ENCODE measurements at places on chromosomes 3 and 15.

GRCh38 chr3:158727206-158728060, 4.8 kb downstream of the RARRES1 start:
- DNase-seq = peak; percentile 31

DNA sequence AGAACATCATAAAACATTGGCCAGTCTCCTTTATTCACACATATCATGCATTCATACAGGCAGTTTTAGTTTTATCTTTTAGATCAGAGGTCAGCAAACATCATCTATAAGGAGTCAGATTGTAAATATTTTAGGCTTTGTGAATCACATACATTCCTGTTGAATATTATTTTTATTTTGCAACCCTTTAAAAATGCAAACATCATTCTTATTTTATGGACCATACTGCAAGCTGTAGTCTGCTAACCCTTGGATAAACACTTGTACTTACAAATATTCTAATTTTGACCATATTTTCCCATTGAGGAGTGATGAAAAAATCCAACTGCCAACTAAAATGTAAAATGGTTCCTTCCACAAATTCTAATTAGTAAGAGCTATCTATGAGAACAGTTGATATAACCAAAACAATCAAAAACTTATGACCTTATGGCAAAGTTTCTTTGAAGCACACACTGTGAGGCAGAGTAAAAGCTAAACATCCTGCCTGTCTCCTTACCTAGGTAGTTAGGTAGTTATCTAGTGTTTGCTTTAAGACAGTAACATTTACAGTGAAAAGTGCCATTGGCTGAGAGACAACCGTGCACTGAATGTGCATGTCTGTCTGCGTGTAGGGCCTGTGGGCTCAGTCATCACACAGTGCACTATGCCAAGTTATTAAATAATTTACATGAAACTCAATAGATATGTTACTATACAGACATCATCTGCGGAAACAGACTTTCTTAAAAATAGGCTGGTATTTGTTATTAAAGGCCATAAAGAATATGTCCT, 57.7 kb downstream of the PIK3R4 start:
- DNase-seq = no peak

DNA sequence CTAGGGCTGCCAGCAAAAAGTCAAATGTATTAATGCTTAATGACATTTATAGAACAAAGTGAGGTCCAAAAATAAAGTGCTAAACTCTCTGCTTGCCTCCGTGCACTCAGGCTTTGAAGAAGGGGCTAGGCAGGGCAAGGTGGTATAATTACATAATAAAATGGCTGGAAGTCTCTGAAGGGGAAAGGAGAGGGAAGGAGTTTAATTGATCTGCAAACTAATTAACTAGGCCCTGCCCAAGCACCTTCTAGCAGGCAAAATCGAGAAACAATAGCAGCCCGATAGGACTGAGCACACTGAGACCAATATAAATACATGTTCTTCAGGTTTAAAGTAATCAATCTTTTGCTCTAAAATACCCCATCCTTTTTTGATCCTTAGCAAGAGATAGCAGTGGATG, 13.0 kb downstream of the DIS3L start:
- no peak for DNase-seq

DNA sequence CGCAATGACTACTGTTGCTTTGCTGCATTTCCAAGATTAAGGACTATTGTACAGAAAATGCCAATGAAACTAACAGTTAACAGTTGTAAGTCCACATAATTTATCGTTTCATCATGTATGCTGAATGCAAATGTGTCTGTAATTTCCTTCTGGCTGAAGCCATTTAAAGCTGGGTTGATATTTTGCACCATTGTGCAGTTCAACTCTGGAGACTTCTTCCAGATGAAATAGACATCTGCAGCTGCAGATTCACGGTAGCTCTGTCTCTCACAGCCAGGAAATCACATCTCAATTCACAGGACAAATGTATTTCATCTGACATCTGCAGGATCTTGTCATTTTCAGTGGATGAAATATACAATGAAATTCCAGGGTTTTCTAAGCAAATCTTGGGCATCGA, 145.4 kb downstream of the CHL1 start:
- DNase-seq = no peak
